Activated effector memory CD4-positive, alpha-beta T cell treated with Interleukin-2 at 50 U/mL for 16 hours (primary cell): ENCODE measurements at places on chromosomes 2 and 18.

GRCh38 chr2:7997279-7997678, 684.6 kb upstream of the ID2 start:
- no peak for DNase-seq

GRCh38 chr18:48428475-48429177, 19.4 kb upstream of the ZBTB7C start:
- DNase-seq: no peak

DNA sequence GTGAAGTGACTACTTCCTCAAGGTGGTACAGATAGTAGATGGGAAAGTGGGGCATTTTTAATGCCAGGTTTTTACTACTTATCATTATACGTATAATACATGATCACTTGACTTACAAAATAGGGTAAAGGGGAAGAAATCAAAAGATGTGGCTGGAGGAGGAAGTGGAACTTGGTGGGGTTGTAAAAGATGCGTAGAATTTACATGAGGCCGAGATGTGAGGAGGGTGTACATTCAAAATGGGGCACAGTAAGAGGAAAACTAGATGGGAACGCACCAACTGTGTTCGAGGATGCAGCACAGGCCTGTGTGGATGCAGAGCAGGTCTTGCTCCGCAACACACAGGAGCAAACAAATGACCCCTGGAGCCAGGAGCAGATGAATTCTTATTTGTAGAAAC, 403.3 kb downstream of the TXNL1 start:
- DNase-seq: no peak

- DNase-seq: no peak
Observed at GRCh38 chr18:6219116-6219717, 195.5 kb downstream of the L3MBTL4 start.

- no peak for DNase-seq
Observed at GRCh38 chr2:237120916-237121315, 35.2 kb downstream of the COPS8 start.

- no peak for DNase-seq
Observed at GRCh38 chr18:79534356-79534755, 138.6 kb downstream of the NFATC1 start.

DNA sequence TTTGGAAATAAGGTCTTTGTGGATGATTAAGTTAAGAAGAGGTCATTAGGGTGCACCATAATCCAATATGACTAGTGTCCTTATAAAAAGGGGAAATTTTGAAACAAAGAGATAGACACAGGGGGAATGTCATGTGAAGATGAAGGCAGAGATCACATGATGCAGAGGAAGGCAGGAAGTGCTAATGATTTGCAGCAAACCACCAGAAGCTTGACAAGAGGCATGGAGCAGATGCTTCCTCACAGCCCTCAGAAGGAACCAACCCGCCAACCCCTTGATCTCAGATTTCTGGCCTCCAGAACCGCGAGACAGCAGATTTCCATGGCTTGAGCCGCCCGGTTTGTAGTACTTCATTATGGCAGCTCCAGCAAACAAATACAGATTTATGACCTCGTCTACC, 17.4 kb upstream of the SMARCAL1 start:
- no peak for DNase-seq

DNA sequence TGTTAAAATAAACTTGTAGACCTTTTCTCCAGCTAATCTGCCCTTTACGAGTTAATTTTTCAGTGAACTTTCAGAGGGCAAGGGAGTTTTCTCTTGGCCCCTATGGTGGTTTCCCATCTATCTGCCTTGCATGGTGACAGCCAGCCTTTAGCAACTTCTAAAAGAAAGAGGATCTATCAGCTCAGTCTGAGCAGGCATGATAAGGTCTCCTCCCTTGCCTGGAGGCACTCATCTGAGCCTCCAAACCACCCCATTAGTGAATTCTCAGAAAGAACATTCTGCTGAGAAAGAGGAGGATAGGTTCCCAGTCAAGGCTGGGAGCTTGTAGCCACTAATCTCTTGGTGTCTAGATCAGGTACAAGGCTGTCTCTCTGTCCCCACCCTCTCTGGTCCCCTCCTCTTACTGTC, 10.7 kb upstream of the GYPC start:
- DNase-seq: no peak

GRCh38 chr2:137117385-137117784, 352.0 kb downstream of the THSD7B start:
- no peak for DNase-seq

DNA sequence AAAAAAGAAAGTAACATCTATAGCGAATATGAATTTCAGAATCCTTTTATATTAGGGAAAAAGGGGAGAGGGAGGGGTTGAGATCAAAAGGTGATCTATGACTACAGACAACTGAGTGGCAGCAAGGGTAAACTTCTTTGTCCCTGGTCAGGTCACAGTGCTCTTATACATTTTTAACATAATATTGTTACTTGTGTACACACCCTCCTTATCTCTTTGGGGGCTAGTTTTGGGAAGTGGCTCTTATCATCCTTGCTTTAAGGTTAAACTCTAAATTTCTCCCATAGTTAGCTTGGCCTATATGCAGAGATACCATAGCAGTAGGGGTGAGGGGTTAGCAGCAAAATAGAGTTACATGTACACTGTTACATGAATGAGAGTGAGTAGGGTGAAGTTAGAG, 31.6 kb upstream of the ATG16L1 start:
- no peak for DNase-seq

DNA sequence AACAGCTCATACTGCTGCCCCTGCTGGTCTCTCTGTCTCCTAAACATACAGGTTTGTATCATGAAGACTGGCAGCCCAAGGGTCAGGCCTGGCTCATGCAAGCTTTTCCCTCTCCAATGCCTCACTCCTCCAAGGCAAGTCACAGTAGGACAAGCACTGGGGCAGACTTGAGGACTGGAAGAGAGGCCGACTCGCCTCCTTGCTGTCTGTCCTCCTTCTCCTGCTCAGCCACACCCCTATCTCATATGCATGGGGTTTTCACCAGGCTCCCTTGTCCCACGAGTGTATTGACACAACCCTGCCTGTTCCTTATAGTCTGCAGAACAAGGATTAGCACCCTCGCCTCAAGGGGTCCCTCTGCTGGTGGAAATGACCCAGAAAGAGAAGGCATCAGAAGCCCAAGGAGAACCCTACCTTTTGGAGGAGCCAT, 223.7 kb downstream of the SOX11 start:
- no peak for DNase-seq

DNA sequence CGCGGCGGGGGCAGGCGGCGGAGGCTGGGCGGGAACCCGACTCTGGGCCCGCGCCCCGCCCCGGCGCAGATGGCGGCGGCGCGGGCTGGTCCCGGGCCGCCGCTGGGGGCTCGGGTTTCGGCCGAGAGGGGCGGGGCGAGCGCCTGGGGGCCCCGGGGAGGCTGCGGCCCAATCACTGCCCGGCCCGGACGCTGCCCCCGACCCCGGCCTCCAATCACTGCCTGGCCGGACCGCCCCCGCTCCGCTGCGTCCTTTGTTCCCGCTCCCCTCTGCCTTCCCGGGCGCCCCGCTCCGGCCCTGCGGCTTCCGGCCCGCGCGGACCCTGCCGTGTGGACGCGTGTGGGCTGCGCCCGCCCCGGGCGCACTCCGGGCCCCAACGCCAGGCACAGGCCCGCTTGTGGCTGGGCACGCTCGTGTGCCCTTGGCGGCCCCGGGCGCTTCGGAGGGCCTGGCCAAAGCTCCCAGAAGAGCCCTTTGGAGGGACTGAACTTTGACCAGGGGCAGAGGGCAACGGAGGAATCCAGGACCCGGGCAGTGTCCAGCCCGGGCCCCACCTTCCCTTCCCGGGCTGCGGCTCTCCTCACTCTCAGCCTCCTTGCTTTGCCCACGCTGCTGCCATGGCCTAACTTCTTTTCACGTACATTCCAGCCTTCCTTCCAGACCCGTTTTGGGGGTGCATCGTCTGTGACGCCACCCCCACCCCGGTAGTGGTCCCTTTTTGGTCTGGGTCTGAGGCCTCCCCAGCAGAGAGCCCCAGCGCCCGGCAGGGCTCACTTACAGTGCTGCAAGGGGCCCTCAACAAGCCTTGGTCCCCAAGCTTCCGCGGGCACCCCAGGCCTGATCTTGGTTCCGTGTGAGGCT, 27.1 kb upstream of the PTMA start:
- no peak for DNase-seq

- no peak for DNase-seq
Observed at GRCh38 chr2:74512744-74513604, 1.3 kb upstream of the TLX2 start.

DNA sequence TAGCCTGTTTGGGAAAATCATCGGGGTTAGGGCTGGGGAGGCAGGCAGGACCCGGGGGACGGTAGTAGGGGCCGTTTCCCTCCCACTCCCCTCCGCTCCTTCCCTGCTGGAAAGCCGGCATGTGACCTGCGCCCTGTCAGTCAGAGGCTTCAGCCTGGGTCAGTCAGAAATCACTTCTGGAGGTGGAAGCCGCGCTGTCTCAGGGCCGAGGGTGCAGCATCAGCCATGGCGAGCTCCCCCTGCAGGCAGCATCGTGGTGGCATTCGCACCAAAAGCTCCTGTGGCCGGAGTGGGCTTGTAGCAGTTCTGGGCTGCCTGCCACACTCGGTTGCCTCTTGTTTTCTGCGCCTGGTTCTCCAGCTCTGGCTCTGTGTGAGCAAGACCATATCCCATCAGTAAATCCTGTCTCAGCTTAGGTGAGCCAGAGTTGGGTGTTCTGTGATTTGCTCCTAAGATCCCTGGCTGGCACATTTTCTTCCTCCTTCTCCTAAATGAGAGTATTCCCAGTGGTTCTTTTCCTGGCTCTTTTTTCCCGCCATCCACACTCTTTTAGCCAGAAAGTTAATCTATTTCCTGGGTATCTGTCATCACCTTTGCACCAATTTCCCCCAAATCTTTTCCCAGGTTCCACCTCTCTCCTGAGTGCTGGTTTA, 123.9 kb upstream of the CD302 start:
- peak; percentile 62 for DNase-seq

GRCh38 chr2:142291969-142292368, 161.2 kb upstream of the LRP1B start:
- DNase-seq: no peak

DNA sequence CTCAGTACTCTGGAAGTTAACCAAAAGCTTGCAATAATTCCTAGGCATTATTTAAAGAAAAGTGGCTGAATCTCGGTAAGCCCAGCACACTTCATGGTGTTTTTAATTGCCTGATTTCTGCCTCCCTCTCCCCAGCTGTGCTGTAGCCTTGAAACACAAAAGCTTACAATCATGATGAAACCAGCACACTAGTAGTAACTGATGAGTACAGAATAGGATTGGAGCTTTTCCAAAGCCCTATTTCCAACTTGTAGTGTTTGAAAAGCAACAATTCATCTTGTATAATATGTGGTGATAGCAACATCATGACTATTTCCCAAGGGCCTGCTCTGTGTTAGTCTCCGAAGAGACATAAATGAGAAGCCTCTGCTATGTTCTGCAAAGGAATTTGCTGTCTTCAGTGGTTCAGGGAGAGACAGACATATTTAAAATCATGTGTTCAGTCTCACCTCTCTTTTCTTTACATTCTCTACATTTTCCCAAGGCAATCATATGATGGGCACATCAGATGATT, 1015.0 kb downstream of the BCL11A start:
- no peak for DNase-seq

GRCh38 chr2:3631851-3632659, 25.9 kb upstream of the ALLC start:
- no peak for DNase-seq

DNA sequence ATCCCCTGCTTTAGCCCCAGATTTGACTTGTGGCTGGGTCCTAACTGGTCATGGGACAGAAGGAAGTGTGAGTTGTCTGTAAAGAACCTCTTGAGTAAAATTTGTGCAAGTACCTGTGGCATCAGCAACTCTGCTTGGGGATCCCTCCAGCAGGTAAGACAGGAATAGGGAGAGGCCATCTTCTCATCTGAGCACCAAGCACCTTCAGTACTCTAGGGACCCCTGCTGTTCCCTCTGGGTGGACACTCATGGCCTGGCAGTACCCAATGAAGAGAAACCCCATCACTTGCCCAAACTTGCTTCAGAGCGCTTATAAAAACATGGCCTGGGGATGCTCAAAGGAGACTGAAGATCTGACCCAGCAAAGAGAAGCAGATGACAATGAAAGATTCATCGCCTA, 297.8 kb downstream of the SP3 start:
- DNase-seq: no peak

- no peak for DNase-seq
Observed at GRCh38 chr18:1394966-1395365, 490.3 kb downstream of the ADCYAP1 start.

DNA sequence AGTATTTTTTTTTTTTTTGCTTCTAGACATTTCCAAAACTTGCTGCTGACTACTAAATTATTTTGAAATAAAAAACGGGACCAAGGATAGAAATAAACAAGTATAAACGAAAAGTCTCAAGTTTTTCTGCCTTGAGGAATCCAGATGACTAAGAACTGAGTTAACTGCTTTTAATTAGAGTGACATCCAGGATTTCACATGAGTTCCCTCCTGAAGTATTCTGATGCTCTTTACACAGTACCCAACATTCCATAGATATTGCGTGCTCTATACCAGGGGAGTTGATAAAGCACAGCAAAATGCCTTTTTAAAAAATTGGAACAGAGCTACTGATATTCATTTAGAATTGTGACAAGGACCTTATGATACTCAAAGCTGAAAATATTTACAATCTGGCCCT, 618.0 kb downstream of the CCDC85A start:
- no peak for DNase-seq

GRCh38 chr2:47277187-47277586, 122.1 kb upstream of the STPG4 start:
- no peak for DNase-seq

DNA sequence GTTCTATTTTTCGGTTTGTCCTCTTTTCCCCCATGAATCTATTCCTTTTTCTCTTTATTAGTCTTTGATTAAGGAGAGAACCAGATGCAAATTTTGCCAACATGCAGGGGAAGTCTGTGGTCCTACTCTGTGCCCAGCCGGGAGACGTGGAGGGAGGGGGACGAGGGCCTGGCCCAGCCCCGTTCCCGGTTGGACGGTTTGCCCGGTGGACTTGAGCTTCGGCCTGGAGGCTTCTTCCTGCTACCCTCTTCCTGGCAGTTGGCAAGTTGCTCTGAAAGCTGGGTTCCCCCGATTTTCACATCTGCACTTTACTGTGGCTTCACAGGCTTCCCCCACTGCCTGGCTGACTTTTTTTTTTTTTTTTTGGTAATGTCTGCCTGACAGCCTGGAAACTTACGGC, 39.3 kb upstream of the GBX2 start:
- DNase-seq: no peak

- no peak for DNase-seq
Observed at GRCh38 chr2:140122001-140122400, 1341.8 kb upstream of the NXPH2 start.

DNA sequence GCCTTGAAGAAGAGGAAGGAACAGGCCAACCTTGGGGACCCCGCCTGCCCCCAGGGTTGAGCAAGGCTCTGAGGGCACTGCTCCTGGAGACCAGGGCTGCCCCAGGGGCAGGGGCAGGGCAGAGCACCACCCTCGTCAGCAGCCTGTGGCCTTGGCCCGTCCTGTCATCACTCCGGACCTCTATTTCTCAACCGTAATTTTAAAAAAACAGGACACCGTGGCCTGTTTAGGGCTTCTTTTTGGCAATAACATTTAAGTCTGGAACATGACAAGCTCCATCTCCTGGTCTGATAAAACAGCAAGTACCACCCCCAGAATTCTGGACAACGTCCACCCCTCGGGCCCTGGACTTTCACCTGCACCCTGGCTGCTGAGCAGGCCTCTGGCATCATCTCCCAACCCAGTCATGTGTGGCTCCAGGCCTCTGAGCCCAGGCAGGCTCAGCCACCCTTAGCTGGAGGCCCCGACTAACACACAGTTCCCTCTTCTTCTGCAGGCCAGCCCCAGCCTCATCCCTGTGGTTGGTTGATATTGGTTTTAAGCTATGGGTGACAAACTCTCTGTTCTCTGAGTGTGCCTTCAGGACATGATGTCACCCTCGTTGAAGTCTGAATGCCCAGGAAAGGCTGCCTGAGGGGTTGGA, 22.6 kb upstream of the ID2 start:
- no peak for DNase-seq
